Fibroblast of pulmonary artery (primary cell): ENCODE measurements at places on chromosomes 2 and 18.

DNA sequence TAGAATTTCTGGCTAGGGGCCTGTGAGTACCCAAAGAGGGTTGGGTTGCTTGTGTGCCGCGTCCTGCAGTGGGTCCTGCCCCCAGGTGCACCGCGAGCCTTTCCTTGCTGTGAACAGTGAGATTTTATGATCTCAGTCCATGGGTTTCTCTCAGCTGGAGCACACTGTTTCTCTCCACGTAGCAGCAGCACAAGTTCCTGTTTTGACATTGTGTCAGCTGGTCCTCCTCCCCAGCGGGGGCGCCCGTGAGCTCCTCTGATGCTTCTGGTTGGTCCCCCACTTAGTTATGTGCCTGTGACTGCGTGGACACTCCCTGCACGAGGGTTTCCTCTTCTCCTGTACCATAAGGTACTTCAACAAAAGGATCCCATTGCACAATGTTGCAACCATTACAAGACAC is 29.8 kb downstream of the TSHZ1 start:
- DNase-seq = no peak

DNA sequence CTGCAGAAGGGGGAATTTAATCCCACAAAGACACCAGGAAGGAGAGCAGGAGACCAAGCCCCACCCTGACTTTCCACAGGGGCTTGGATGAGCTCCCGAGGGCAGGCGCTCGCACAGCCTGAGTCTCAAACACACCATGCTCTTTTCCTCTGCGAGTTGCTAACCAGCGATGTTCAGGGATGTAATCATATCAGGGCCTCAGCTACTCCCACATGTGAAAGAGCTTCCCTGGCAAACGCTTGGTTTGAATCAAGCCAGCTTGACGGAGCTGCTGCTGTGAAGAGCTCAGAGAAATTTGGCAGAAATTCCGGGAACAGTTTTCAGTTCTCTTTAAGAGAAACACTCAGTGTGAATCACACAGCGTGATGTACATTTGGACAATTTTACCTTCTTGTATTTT is 385.8 kb downstream of the GALR1 start:
- DNase-seq = peak; percentile 4

GRCh38 chr2:137173463-137173862 is 408.1 kb downstream of the THSD7B start:
- peak; percentile 58 for DNase-seq

GRCh38 chr2:37367984-37368383 is 23.6 kb downstream of the QPCT start:
- DNase-seq = no peak

GRCh38 chr2:233362742-233363141 is 8.4 kb downstream of the DGKD start:
- DNase-seq = no peak

DNA sequence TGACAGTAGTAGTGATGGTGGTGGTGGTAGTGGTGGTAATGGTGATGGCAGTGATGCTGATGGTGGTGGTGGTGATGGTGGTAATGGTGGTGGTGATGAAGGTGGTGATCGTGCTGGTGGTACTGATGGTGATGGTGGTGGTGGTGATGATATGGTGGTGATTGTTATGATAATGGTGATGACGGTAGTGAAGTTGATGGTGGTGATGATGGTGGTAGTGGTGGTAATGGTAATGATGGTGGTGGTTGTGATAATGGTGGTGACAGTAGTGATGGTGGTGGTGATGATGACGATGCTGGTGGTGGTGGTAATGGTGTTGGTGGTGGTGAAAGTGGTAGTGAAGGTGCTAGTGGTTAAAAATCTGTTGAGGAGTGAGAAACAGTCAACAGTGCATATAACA is 125.6 kb downstream of the AFF3 start:
- DNase-seq = no peak

- no peak for DNase-seq
These were observed 18.8 kb downstream of the ANKRD29 start for GRCh38 chr18:23643815-23644490.

GRCh38 chr2:33665039-33665438 is 65.9 kb upstream of the FAM98A start:
- no peak for DNase-seq

GRCh38 chr18:49886891-49887764 is 73.8 kb upstream of the ACAA2 start:
- no peak for DNase-seq

DNA sequence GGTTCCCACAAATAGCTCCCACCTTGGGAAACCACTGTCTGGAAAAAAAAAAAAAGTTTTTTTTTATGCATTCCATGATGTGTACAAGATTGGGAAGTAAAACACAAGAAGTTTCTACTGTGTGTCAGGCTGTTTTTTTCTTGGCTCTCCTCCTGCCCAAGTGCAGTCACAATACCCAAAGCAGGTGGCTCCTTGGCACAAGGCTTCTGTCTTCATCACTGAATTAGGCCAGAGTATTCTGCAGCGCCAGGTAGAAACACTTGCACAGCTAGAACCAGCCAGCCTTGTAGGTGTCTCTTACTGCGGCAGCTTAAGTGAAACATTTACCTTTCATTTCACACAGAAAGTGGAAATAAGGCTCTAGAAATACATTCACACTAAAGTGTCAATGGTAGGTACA is 23.8 kb upstream of the MAL start:
- no peak for DNase-seq

- no peak for DNase-seq
These were observed 100.8 kb upstream of the MAP2 start for GRCh38 chr2:209322905-209323512.
